ENCODE measurements at places on chromosomes 6 and 20.

- DNase-seq = no peak
Measured at GRCh38 chr20:50854506-50855249, 59.8 kb downstream of the BCAS4 start.

DNA sequence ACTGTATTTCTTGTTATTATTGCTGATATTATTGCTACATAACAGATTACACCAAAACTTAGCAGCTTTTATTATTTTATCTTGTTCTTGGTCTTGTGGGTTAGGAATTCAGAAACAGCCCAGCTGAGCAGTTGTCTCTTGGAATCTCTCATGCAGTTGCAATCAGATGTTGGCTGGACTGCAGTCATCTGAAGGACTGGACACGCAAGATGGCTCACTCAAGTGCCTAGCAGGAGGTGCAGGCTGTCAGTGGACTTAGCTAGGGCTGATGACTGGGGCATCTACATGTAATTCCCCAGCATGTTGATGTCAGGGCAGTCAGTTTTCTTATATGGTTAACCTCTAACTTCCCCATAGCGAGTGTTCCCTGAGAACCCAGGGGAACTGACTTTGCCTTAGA, 128.6 kb upstream of the PLCB4 start:
- DNase-seq = no peak

- no peak for DNase-seq
Measured at GRCh38 chr6:145860562-145860961, 46.0 kb upstream of the FBXO30 start.

DNA sequence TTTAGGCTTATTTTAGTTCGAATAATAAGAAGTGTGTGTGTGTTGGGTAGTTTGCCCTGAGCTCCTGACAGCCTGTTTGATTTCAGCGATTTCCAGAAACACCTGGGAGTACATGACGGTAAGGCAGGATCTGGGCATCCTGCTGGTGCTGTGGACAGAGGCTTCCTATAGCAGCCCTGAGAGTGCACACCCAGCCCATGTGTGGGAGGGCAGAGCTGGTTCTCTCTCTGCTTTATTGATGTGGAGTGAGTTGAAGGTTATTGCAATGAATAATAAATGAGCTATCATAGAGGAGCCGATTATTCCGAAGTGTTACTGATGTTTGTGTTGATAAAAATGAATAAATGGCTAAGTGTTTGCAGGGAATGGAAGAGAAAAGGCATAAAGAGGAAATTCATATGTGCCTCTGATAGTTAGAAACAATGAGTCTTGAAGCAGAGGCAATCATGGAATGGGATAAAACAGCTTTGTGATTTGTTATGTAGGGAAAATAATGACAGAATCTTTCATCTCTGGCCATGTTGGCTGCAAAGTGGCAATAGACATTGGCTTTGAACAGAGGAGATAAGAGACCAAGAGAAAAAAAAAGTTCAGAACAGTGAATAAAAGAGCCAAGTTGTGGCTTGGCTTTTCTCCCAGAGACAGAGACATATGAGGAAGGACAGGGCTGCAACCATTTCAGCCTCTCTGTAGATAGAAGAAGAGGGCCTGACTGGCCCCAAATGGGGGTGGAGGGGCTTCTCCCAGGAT, 166.2 kb upstream of the CHD6 start:
- no peak for DNase-seq

DNA sequence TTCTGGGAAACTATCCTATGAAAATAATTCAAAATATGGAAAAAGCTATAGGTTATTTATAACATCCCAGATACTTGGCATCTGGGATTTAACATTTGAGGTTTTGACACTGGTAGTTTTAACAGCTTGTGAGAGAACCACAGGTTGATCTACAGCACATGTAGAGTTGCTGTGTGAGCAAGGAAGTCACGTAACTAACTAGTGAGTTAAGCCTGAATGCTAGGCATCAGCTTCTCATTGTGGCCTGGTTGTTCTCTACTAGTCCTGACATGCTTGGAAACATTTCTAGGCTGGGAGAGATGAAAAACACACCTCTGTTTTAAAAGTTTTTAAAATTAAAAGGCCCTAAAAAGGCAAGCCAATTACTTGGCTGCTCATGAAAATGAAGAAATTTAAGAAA, 28.2 kb downstream of the ESF1 start:
- peak; percentile 7 for DNase-seq

GRCh38 chr6:127606131-127606562, 29.2 kb downstream of the C6orf58 start:
- peak; percentile 13 for DNase-seq

GRCh38 chr6:26482338-26482737, 17.8 kb upstream of the BTN1A1 start:
- no peak for DNase-seq

DNA sequence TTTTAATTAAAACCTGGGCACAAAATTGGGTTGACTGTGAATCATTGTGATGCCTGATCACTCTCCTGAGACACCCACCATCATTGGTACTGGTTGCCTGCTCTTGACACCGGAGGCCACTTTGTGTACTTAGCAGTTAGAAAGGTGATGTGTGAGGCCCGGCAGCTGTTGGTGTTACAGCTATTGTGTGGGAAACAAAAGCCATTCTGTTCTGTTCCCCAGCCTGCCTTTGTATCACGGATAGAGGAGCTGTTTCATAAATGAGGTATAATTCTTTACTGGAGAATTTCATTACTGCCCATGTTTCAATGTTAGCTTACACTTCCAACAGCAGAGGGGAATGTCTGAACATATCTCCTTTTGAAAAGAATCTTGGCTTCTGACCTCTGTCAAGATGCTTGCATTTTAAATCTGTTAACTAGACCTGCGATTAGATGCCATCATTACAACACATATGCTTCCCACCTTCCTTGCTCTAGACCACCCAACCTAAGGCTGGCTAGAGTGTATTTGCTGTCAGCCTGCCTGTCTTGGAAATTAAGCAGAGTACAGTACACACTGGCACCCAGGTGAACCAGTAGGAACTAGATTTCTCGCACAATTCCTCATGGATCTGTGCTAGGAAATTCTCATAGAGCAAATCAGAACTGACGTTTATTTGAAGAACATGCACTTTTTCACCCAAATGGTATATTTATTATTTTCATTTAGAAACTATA, 142.4 kb upstream of the INSM1 start:
- no peak for DNase-seq

DNA sequence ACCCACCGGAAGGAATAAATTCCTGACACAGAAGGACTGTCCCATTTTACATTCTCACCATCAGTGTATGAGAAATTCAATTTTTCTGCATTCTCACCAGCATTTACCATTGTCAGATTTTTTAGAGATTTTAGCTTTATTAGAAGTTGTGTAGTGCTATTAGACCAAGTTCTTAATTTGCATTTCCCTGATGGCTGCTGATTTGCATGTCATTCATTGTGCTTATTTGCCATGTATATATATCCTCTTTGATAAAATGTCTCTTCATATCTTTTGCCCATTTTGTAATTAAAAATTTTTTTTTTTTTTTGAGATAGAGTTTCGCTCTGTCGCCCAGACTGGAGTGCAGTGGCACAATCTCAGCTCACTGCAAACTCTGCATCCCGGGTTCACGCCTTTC, 9.8 kb upstream of the HLA-DRB5 start:
- no peak for DNase-seq

DNA sequence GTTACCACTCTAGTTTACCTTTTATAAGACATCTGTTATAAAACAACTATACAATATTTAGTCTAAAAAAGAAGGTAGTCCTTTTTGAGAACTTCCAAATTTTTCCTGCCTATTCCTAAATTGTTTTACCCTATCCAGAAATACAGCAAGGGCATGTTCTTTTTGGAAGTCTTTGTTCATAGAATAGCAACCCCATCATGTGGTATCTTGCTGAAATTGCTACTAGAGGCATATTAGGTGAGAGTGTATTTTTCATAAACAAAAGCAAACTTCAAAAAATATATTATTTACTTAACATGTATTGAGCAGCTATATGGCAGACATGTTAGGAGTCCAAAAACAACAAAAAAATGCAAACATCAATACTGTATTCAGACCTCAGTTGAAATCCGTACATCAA, 371.8 kb upstream of the NRSN1 start:
- DNase-seq = peak; percentile 25

DNA sequence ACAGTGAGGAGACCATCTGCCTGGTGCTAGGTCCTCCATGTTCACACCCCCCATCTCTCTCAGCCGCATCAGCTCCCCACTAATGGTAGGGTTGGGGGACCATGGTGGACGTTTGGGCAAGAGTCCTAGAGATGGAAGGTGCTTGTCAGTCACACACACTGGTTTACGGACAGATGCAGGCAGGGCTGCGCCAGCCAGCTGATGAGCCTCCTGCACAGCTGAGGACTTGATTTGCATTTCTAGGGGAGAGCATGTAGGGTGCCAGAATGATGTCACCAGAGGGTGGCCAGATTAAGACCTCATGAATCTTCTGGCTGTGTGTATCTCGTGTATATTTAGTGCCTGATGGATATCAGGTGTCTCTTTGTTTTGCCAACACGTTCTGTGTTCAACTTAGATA, 28.6 kb downstream of the CST8 start:
- DNase-seq = no peak
